NCI-H187 treated with DMSO at 0.1 percent for 48 hours (cell line): ENCODE measurements at places on chromosomes 6 and 20.

DNA sequence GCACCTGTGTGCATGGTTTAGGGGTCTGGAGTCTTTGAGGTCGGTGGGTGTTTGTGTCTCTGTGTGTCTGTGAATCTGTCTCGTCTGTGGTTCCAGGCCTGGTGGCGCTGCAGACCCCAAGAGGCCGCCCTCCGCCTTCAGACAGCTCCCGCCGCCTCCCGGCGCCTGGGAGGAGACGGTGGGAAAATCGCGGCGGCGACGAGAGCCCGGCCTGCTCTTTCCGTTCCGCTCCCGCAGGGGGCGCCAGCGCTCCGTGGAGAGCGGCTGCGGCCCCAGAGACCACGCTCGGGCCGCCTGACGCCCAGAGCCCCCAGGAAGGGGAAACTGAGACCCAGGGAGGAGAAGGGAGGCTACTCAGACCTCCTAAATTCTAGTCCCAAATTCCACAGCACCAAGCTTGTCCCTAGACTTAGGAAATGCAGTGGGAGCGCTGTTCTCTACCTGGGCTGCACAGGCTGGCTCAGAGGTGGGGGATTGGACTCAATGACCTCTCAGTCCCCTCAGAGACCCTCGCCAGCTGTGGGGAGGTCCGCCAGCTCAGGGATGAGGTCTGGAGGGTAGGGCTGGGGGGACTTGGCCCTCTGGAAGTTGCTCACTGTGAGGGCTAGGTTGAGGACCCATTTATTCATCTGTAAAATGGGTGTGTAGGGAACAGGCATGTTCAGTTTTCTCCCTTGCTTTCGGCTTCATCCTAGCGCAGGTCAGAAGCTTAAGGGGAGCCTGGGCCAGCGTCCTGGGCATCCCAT is 36.9 kb upstream of the BLCAP start:
- no peak for DNase-seq

GRCh38 chr20:10596710-10597121 is 77.1 kb downstream of the JAG1 start:
- DNase-seq = no peak

DNA sequence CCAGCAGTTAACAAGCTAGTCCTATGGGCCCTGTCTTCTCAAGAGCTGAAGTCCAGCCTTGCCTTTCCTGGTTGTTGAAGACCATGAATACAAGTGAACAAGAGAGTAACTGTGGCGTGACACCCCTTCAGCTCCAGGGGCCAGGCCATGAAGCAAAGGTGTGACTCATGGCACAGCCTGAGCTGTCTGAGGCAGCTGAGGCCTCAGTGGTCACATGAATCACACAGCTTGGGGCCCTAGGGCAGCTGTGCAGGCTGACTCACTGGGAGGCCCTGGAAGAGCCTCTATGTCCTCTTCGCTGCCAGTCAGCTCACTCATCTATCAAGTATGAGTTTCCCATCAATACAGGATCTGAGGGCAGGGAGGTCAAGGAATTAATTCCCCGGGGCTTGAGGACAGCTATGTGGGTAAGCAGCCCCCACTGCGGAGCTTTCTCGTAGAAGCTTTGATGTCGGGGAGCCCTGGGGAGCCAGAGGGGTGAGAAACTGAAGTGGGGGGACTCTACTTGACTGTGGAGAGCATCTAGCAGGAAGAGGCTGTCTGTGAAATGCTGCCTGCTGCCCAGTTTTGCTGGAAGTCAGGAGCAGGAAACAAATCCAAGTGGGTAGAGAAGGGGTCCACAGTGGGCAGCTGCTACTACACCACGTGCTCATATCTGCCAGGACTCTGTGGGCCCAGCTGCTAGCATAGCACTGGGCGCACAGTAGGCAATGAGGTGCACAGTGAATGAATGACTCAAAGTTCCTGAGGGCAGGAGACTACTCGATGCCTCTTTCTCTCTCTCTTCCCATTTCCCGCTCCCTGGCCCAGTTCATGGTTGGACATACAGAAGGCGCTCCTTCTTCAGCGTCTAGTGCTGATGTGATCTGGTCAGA is 13.7 kb upstream of the FAM83C start:
- no peak for DNase-seq

DNA sequence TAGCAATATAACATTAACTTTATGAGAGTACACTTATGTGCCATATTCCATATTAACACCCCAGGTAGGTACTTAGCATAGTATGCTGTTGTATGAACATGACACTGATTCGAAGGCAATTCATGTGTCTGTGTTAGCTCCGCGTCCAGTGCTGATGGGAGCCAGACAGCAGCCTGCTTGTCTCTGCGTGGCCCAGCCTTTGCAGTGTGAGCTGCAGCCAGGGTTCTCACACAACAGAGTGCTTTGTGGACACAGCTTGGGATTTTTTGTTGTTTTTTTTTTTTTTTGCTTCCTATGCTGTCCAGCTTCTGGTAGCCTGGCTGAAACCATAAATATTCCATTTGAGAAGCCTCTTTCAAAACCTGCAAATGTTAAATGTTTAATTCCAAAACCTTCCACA is 350.9 kb downstream of the SMOC2 start:
- no peak for DNase-seq

DNA sequence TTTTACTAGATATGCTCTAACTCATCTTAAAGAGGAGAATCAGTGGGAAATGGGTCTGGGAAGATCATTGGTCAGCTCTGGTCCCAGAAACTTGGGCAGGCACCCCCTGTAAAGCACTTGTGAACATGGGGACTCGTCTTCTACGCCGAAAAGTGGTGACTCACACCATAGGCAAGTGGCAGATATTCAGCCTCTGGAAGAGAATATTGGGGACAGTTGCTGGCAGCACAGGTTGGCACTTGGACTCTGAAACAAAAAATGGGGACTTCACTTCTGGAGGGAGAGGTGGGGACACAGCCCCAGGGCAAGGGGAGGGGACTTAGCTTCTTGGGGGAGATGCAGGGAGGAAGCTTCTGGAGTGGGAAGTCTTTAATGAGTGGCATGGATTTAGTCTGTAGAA is 11.9 kb upstream of the ZNF343 start:
- DNase-seq = no peak

GRCh38 chr20:20192366-20192765 is 140.0 kb downstream of the CFAP61 start:
- DNase-seq = no peak

- no peak for DNase-seq
These were observed 267.6 kb upstream of the SGK1 start for GRCh38 chr6:134585517-134585873.

- DNase-seq = no peak
These were observed 185.6 kb downstream of the ATXN1 start for GRCh38 chr6:16575655-16576054.

- no peak for DNase-seq
These were observed 979.7 kb downstream of the TBC1D32 start for GRCh38 chr6:120354452-120355098.

- no peak for DNase-seq
These were observed 125.0 kb downstream of the ZDHHC14 start for GRCh38 chr6:157505912-157506491.

- DNase-seq = no peak
These were observed 19.7 kb upstream of the TLDC2 start for GRCh38 chr20:36856195-36856594.

GRCh38 chr20:3706774-3707507 is 5.5 kb downstream of the SIGLEC1 start:
- no peak for DNase-seq

DNA sequence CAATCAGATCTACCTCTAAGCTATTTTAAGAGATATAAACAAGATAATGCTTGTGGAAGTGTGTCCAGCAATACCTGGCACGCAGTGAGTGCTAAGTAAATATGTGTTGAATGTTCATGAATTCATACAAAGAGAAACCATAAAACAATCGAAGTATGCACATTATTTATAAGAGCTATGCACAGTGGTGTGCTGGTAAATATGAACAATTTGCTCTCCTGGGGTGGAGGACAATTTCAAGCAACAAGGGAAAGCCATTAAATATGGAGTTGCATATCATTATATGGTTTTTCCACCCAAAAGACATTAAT is 526.6 kb upstream of the MARCKS start:
- no peak for DNase-seq

DNA sequence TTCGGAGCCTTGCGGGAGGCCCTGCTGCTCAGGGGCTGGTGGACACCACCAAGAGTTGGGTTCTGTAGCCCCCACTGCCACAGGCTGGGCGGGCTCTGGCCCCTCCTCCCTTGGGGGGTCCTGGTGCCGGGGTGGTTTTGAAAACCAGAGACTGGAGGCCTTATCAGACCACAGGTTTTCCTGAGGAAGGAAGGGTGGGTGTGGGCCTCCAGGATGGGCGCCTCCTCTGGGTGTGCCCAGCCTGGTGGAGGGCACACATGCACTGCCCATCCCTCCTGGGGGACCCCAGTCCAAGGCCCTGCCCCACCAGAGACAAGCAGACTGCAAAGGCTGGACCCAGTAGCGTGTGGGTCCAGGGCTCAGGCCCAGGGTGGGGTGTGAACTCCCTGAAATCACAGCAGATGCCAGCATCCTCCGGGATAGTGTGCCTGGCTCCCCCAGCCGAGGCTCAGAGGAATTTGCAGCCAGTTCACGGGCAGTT is 13.5 kb upstream of the ZBTB46 start:
- no peak for DNase-seq

DNA sequence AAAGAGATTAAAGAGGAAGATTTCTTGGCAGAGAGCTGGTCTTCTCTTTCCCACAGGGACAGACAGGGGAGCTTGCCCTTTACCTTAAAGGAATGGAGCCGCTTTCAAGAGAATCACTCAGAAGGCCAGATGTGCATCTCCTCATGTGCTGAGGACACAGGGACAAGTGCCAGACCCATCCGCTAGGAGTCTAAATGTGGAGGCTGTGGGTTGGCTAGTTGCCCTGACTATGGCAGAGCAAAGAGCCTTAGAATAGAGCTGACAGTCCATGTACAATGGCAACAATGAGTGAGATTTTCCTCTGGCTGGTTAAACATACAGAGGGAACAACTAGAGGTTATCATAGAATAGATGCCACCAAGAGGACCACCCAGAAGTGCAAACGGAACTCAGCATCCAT is 7.3 kb upstream of the DOK5 start:
- DNase-seq = no peak

DNA sequence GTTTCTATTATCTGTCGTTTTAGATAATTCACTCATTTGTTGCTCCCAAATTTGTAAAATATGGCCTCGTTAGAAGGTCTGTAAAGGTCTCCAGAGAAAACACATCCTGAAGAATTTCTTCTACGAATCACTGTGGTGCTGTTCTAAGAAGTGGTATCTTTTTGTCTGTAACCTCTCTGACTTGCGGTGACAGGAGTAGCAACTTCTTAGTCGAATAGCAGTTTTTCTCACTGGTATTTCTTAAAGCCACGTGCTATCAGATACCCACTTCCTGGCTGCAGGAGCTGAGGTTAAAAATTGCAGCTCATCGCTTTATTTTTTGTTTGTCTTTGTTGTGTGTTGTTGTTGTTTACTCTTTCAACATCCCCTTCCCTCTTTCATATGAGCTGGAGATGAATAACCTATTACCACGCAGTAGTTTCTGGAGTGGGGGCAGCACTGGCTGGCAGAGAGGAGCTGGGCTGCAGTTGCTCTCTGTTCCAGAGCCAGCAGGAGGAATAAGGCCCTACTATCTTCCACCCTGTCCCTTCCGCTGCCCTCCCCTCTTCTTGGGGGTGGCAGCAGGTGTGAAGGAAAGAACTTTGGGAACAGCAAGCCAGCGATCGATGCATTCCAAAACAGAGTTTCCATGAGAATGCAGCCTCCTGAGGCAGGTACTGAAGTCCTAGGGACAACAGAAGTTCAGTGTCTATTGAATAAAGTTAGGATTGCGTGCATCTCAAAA is 64.7 kb downstream of the C6orf118 start:
- DNase-seq = no peak

DNA sequence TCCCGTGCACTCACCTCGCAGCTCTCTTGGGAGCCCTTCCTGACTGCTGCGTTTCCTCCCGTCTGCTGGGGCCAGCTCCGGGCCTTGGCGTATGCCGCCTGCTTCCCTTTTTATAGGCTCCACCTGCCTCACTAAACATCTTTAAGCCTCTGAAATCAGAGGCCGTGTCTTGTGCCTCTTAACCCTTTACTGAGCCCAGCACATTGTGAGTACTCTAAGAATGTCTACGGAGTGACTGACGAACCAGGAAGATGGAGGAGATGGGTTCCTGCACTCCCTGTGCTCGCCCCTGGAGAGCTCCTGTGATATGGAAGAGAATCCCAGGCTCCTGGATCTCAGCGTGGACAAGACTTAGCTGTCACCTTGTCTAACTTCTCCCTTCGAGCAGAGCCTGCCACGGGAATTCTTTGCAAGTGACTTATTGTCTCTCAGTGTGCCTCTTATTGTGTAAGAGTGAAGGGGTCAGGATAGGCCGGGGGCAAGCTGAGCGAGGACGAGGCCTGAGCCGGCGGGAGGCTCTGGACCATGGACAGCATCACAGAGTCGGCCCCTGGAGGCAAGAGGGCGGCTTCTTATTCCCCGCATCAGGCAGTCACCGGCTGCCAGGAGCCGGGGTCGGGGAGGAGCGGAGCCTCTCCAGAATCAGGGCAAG is 70.9 kb upstream of the CCDC167 start:
- DNase-seq = no peak

- no peak for DNase-seq
These were observed 156.9 kb downstream of the GPX5 start for GRCh38 chr6:28682542-28682941.
